ENCODE measurements at places on chromosomes 11 and 22.

DNA sequence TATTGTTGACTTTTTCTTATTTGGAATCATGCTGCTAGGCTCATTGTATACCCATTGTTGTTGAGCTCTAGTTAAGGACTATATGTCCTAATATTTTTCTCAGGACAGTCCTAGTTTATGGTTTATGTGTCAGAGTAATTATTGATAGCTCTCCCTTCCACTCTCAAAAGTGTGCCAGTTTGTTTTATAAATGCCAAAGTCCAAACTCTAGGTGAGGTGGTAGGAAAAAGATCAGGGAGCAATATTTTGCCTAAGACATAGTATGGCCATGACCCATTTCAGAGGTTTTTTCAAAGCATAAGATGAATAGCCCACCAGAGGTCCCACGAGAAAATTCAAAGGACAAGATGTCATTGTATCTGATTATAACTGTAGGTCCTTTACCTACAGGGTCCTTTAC, 20.9 kb upstream of the DDX10 start:
- no peak for DNase-seq

DNA sequence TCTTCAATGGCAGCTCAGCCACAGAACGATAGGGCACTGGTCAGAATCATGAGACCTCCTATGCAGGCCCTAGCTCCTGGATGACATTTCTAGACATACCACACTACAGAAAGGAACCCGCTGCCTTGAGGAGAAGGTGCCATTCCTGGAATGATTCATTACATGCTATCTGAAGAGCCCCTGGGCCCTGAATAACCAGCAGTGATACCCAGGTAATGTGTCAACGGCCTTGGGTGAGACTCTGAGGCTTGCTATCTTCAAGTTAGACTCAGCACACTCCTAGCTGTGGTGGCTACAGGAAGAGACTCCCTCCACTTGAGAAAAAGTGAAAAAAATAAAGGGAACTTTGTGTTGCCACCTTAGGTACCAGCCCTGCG, 161.2 kb upstream of the GRIA4 start:
- no peak for DNase-seq

GRCh38 chr11:65260756-65261590, 789 bp upstream of the POLA2 start:
- no peak for DNase-seq

DNA sequence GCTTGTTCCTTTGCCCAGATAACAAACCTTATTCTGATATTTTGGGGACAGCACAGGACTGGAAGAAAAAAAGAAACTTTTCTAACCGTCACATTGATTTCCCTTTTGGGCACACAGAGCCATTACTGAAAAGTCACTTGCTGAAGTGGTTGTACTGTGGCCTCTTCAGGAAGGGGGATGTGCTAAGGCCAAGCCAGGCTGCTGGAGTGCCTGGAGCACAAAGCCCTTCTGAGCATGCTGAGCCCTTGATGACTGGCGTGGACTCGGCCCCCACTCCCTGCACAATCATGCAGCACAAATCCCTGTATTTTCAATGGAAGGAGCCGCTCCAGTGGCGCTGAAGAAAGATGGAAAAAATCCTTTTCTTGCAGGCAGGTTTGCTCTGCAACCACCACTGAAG, 164.2 kb downstream of the NTM start:
- no peak for DNase-seq

- DNase-seq = no peak
These were observed 64.0 kb upstream of the PTPRJ start for GRCh38 chr11:47916361-47916841.

DNA sequence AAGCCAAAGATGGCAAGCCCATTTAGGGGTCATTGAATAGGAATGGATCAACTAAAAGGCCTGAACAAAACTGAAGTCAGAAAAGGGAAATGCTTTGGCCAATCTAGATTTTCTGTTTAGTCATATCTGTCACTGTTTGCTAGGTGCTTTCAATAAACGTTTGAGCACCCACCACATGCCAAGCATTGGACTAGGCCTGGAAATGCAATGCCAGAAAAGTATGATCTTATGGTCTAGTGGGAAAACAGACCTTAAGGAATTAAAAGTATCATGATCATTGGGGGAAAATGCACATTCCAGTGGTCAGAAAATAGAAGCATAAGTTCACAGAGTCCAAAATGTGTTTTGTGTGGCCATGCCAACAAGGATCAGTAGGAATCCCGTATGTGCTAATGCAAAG, 76.8 kb upstream of the BIRC3 start:
- no peak for DNase-seq

DNA sequence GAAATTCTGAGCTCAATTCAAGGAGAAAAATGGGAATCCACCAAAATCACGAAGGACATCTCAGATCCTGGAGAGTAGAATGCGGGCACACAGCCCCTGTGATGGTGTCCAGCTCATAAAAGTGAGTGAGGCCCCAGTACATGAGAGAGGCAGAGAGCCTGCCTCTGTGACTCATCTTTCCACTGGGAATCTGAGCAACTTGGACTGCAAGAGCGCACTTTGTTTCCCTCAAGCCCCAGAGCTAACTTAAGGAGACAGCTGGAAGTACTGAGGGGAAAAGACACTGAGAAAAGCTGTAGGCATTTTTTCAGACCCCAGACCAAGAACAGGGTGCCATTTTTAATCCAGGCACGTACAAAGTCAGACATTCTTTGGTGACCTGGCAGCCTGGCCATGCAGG, 273.7 kb downstream of the C11orf87 start:
- DNase-seq = no peak

DNA sequence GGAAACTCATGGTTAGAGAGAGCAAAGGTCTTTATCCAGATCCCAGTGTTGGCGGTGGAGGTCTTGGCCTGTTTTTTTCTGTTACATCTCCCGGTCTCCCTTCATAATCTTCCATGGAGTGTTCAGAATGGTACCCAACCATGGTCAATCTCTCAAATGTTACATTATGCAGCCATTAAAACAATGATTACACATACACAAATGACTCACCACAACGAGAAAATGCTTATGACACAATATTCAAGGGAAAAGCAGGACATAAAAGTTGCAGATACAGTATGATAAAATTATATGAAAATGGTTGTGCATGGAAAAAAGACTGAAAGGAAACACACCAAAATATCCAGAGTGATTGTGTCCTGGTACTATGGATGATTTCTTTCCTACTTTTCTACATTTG, 17.8 kb upstream of the CSNK1E start:
- DNase-seq = no peak

- DNase-seq = no peak
These were observed 8.6 kb downstream of the IGHMBP2 start for GRCh38 chr11:68912254-68912653.

GRCh38 chr11:133921026-133921425, 35.7 kb downstream of the IGSF9B start:
- no peak for DNase-seq

- no peak for DNase-seq
These were observed 35.9 kb downstream of the ARVCF start for GRCh38 chr22:19980766-19981165.

- DNase-seq = no peak
These were observed 22.7 kb upstream of the ACER3 start for GRCh38 chr11:76837696-76838677.

DNA sequence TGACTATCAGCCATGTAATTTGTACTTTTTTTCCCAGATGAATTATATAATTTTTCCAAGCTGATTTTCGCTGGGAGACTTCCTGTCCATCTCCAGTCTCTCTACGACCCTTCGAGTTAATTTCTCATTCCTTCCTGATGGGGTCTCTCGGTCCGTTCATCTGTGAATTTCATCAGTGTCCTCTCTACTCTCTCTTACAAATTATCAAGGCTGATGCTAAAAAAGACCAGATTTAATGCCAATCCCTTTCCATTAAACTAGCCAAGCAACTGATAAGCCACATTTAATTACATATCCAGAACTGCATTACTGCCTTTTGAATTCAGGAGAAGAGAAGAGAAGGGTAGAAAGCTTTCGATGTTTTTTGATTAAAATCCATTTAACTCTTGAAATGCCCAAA, 25.8 kb downstream of the VSIG10L2 start:
- DNase-seq = no peak

- no peak for DNase-seq
These were observed 14.2 kb upstream of the MUC5B start for GRCh38 chr11:1208394-1209261.

All from C1 segment of cervical spinal cord (tissue), 14 donors.